ENCODE measurements at places on chromosomes 6 and 20.

DNA sequence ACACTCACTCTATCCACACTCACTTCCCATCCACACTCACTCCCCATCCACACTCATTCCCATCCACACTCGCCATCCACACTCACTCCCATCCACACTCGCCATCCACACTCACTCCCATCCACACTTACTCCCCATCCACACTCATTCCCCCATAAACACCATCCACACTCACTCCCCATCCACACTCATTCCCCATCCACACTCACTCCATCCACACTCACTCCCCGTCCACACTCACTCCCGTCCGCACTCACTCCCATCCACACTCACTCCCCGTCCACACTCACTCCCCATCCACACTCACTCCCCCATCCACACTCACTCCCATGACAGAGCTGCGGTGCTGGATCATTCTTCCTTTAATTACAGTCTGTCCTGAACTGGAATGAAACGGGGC lies 17.1 kb downstream of the THBS2 start:
- no peak for DNase-seq

GRCh38 chr6:132304891-132305305 lies 96.4 kb downstream of the MOXD1 start:
- no peak for DNase-seq

DNA sequence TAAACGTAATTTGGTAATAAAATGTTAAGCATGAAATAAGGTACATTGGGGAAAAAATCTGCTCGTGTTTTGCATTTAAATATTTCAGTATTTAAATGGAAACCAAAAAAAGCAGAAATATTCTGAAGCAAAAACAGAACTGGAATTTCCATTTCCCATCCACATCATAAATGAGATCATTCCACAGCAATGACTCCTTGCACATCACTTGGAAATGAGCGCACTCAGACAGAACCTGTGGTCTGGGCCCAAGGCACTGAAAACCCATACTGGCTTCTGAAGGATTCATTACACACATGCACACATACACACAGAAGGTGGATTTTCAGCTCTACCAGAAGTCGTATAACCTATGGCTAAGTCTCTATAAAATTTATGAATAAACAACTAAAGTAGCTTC lies 174.8 kb downstream of the IBTK start:
- no peak for DNase-seq

DNA sequence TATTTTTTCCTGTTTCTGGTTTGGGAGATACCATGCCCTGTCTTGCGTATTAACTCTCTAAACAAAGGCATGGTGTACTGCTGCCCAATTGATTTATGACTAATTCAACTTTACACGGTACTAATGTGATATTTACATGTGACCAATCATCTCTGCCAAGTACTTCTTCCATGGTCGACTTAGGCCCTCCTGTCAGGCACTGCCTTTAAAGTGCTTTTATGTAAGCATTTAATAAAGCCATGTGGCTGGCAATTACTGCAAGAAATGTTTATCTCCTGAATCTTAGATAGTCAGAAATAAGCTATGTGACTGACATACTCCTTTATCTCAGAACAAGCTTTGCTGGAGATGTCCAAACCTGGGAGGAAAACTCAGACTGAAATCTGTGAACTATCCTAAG lies 323.4 kb downstream of the BTBD3 start:
- no peak for DNase-seq

GRCh38 chr6:156013155-156013554 lies 557.5 kb upstream of the NOX3 start:
- DNase-seq: no peak

GRCh38 chr6:11414176-11414963 lies 123.2 kb upstream of the TMEM170B start:
- DNase-seq: peak; percentile 47

GRCh38 chr20:1848373-1848772 lies 46.8 kb upstream of the SIRPA start:
- DNase-seq: no peak

DNA sequence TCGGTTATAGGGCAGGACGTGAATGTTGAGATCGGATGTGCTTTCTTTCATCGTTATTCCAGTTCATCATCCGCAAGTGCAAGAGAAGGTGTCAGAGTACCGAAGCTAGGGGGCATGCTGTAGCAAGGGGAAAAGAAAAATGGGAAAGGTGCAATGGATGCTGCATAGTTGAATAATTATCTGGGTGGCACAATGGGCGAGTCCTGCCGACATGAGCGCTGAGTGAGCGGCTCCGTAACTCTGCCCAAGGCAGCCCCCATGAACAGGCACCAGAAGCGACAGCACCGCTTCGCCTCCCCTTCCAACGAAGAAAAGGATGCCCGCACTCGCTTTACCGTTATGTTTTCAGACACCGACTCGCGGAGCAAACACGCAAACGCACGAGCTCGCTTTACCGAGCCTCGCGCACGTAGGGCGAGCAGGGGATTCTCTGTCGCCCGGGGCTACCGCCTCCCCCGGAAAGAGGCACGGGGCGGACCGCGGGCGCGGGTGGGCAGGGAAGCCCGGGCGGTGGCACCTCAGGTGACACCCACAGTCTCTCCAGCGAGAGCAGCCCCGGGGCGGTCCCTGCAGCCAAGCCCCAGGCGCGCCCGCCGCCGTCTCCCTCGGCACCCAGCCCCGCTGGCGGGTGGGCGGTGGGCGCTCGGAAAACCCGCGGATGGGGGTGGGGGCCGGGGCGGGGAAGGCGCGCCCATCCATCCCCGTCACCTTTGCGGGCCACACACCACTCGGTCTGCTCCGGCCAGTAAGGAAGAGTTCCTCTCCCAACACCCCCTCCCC lies 654 bp downstream of the WASF1 start:
- DNase-seq: peak; percentile 75

- no peak for DNase-seq
Observed at GRCh38 chr6:87830907-87831306, 128.9 kb upstream of the AKIRIN2 start.

DNA sequence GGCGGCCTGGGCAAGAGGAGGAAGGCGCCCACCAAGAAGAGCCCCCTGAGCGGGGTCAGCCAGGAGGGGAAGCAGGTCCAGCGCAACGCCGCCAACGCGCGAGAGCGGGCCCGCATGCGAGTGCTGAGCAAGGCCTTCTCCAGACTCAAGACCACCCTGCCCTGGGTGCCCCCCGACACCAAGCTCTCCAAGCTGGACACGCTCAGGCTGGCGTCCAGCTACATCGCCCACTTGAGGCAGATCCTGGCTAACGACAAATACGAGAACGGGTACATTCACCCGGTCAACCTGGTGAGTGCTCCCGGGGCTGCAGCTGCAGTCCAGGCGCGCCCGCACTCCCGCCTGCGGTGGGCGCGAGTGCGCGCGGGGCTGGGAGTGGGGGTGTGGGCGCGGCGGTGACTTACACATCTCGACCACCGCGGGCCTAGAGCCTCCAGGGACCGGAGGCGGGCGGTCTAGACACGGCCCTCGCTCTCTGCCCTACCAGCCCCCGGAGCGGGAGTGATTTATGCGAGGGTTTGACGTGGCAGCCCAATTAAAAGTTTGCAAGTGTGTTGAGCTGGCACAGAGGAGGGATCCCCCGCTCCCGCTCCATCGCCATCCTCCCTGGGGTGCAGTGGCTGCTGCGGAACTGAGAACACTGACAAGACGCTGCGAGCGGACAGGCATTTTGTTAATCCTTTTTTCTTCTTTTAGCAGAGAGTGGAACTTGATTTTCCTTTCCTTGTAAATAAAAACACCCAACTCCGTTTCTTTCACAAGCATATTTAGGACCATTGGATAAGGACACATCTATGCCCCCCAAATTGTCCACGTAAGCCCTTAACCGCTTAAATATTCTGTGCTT lies 867 bp downstream of the TCF21 start:
- no peak for DNase-seq

GRCh38 chr20:57013217-57013616 lies 253.2 kb downstream of the BMP7 start:
- DNase-seq: no peak

- DNase-seq: no peak
Observed at GRCh38 chr20:40657526-40657925, 31.5 kb downstream of the MAFB start.

DNA sequence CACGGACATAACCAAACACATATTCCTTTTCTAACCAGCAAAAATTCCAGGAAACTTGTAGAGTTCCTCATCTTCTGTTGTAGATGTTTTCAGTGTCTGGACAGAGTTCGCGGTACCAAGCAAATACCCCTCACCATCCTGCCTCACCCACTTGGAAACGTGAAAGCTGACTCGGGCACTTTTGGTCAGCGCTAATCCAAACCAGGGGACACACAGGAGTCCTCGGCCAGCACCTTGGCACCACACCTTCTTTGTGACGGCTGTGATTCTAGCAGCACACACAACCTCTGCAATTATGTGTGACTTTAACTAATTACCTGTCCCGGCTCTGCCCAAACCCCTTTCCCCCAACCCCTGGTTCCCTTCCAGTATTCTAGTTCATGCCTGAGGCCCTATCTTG lies 58.1 kb downstream of the PLAGL1 start:
- no peak for DNase-seq

DNA sequence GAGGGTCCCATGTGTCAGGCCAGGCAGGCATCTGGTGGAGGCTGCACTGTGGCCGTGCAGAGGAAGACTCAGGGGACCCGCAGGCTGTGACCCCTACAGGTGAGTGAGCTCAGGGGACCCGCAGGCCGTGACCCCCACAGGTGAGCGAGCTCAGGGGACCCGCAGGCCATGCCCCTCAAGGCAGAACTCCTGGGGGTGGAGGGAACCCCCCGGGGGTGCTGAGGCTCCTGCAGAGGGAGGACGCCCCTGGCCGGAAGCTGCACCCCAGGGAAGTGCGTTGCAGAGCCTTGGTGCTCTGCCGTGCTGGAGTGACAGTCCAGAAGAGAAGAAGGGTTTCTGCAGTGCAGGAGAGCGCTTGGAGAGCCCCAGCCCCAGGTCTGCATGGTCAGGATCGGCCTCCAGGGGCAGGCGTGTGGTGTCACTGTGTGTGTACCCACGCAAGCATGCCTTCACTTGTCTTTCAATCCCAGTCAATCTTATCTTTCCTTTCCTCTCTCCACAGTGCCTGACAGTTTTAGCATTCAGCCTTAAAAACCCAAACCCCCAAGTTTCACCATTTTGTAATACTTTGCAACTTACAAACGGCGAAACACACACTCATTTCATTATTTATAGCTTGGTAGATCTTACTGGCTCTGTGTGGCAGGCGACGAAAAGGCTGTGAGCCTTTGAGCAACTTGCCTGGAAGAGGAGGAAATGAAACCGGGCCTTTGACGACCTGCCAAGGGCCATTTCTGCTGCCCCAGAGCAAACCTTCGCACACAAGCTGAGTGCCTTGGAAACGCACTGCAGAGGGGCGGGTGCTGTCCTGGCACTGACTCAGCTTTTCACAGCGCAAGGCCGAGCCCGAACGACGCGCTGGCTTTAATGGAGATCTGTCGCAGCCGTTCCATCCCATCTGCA lies 101.4 kb upstream of the AGPAT4 start:
- no peak for DNase-seq

DNA sequence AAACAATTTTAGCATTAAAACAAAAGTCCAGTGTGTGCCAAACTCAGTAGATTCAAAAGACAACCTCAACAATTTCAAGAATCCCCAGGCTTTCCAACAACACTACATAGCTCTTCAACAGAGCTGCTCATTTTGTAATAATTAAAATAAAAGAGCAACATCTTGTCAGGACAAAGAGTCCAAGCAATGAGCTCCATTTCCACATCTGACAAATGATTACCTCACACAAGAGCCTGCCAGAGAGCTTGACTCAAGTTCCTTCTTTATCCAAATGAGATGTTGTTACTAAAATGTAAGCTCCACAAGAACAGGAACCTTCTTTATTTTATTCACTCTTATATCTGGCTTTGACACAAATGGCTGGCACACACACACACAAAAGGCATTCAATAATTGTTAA lies 449.8 kb downstream of the HACE1 start:
- DNase-seq: no peak

GRCh38 chr6:674956-675355 lies 18.0 kb downstream of the EXOC2 start:
- no peak for DNase-seq

DNA sequence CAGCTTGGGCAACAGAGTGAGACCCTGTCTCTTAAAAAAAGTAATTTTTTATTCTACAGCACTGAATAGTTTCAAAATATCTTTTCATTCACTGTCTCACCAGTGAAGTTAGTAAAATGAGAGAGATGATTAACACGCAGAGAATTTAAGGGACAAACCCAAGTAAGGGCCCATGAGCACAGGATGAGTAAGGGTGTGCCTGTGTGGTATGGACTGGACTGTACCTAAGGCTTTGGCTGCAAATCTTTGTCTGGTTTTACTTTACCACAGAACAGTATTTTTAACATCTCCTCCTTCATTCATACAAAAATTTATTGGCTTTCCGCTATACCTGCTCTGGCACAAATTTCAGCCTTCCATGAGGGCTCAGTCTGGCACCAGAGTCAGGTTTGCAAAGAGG lies 433.3 kb downstream of the UTRN start:
- no peak for DNase-seq

- DNase-seq: peak; percentile 21
Observed at GRCh38 chr6:90079560-90080490, 185.6 kb downstream of the GJA10 start.

DNA sequence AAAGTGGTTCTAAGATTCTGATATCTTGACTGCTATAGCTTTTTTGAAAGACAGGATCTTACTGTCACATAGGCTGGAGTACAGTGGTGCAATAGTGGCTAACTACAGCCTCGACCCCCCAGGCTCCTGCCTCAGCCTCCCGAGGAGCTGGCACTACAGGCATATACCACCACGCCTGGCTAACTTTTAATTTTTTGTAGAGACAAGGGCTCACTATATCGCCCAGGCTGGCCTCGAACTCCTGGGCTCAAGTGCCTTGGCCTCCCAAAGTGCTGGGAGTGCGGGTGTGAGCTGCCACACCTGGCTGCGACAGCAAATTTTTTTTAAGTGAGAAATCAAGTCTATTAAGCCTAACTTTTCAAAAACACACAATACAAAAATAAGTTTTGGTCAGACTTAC lies 106.6 kb downstream of the NOL4L start:
- no peak for DNase-seq

- DNase-seq: no peak
Observed at GRCh38 chr6:55137929-55138693, 36.2 kb upstream of the HCRTR2 start.

- DNase-seq: no peak
Observed at GRCh38 chr20:50534567-50534966, 24.4 kb downstream of the PTPN1 start.

GRCh38 chr6:51855310-51856082 lies 231.9 kb downstream of the PKHD1 start:
- no peak for DNase-seq

GRCh38 chr20:2086177-2086979 lies 15.2 kb upstream of the STK35 start:
- DNase-seq: no peak
